ENCODE measurements at places on chromosomes 13 and 19.

GRCh38 chr19:1610579-1610978, 5.3 kb upstream of the UQCR11 start:
- DNase-seq: no peak

GRCh38 chr19:18417250-18418028, 1.8 kb upstream of the SSBP4 start:
- DNase-seq: no peak

DNA sequence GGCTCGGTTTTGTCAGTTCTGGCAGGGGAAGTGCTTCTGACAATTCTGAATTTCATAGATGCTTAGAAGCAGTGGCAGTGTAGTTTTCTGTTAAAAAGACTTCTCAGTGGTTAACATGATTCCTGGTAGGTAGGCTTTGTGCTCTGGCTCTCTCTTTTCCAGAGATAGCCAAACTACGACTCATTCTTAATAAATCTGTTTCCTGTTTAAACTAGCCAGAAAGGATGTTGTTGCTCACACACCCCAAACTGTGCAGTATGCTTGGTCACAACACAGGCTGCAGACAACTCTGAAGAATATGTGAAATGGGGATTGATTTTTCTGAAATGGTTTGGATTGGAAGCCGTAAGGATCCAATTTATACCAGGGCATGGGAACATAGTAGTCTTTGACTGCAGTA, 711.5 kb downstream of the PCDH17 start:
- DNase-seq: no peak

- no peak for DNase-seq
Measured at GRCh38 chr13:33119022-33119781, 103.0 kb downstream of the KL start.

DNA sequence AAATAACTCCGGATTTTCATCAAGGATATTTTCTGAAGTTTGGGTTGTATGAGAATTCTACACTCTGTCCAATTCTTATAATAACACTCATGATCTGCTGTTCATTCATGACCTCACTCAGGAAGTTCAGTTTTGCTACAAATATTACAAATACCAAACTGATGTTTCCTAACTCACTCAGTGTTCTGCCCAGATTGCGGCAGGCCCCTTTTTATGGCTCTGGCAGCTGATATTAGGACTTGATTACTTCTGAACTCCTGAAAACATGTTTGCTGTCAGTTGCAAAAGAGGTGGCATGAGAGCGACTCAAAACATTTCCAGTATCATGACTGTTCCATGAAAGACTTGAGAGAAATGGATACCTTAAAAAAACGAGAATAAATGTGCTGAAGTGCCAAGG, 188.0 kb downstream of the RGCC start:
- DNase-seq: no peak

GRCh38 chr13:111897846-111898215, 169.1 kb upstream of the SOX1 start:
- DNase-seq: no peak

DNA sequence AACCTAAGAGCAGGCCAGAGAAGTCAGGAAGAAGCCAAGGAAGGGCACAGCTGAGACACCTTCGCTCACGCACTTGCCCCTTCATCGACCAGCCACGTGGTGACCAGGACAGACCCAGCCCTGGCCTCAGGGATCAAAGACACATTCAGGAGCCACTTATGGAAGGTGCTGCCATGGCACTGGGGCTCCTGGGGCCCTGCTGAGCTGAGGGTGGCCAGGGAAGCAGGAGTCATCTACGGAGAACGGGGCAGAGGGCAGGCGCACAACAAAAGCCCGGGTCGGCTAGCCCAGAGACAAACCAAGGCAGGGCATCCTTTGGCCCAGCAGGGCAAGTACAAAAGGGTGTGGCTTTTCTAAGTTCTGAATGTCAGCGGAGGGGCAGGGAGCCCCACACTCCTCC, 2.3 kb downstream of the PLPP2 start:
- no peak for DNase-seq

DNA sequence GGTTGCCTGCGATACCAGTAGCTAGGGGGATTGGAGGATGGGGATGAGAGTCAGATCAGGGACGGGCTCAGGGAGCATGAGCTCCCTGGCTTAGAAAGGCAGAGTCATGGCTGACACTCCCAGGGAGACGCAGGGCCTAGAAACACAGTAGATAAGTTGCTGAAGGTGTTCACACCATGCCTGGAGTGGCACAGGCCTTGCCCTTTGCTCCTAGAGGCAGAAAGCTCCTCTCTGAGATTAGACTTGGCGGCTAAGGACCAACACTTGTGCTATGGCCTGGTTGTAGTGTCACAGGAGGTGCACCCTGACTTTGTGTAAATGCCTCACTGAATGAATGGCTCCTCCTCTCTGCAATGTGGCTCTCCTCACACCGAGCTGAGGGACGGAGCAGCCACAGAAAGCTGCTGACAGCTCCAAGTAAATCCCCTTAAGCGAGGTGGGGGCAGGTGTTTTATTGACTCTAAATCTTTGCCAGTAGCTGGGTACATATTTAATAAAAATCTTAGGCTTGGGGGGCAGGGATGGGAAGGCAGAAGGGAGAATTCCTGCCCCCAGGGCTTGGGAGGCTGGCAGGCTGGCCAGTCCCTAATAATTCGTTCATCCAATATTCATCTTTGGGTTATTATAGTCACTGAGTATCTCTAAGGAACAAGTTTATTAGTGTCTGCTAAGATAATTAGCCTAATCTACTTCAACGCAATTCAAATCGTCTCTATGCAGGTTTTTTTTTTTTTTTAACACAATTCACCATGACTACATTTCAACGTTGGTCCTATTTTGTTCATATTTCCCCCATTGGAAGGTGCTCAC, 54.9 kb downstream of the SIAH3 start:
- DNase-seq: no peak

- DNase-seq: no peak
Measured at GRCh38 chr13:34698945-34699344, 243.1 kb upstream of the NBEA start.

DNA sequence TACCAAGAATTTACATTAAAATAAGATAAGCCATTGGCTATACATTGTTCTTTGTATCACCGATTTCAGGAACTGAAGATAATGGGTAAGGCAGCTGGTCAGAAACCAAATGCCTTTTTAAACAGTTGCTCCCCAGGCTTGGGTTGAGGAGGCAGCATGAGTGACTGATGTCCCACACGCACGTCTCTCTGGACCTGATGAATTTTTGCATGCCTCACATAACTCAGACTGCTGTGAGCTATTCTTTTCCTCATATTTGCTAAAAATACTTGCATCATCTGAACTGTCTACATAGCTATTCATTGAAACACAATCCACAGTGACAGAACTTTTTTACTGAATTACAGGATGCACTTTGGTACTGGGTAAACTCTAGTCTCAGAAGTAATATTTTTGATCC, 123.6 kb upstream of the MAB21L1 start:
- no peak for DNase-seq
